ENCODE measurements at places on chromosomes 1 and 21.
A peak's percentile ranks its signal among the peaks of the same experiment; 100 is the strongest.

DNA sequence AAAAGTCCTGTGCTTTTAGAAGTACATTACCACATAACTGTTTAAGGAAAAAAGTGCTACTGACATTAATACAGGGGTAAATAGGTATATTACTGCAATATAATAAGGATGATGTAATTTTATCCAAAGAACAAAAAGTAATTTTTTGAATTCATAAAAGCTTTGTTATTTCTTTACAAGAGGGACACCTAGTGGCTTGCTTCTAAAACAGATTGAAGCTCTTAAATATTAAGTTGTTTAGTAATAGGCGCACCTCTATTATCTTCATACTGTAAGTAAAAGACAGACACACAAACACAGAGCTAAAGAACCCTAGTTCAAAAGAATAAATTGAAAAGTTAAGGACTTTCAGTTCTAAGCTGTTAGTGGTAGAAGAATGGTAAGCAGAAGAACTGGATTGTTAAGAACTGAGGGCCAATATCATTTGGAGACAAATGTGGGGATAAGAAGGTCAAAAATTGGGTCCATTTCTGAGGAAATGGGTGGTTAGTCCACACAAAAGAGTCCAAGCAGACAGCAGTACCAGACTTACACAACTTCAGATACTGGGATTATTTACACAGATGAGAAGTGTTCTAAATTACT, 15.4 kb downstream of the ZNHIT6 start:
- peak; percentile 40 for DNase-seq

GRCh38 chr1:67336157-67336556, 28.5 kb downstream of the IL12RB2 start:
- DNase-seq = no peak

DNA sequence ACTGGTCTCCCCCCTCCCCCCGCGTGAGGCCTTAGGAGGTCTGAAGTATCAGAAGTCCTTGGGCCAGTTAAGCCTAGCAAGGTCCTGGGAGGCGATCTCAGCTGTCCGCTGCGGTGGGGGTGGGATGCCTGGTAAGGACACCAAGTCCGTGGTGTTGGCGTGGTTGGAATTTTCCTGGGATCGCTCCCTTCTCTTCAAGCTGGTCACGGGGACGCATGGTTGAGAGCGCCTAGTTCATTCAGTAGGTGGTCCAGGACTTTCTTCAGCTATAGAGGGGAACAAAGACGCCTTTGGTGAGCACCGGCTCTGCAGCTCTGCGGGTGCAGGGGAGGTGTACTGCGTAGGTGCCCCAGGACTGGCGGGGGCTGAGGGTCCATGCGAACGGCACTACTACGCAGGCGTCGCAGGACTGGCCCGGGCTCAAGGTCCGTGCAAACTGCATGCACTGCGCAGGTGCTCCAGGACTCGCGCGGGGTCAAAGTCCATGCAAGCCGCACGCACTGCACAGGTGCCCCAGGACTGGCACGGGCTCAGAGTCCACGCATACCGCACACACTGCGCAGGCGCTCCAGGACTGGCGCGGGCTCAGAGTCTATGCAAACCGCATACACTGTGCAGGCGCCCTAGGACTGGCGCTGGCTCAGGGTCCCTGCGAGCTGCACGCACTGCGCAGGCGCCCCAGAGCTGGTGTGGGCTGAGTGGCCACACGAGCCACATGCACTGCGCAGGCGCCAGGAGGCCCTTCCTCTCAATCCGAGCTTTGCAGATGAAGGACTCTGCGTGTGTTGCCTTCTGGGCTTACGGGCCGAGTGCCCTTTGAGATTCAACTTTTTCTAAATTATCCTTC, 36.6 kb upstream of the HMGN1 start:
- DNase-seq = no peak

GRCh38 chr1:111620441-111620971, 917 bp downstream of the RAP1A start:
- DNase-seq = no peak

- DNase-seq = no peak
Measured at GRCh38 chr1:4267381-4268261, 367.5 kb upstream of the C1orf174 start.
